ENCODE measurements at places on chromosomes 12 and 14. TPM values are rescaled to one million over a fixed set of nuclear protein-coding genes. Genes with fewer than 3 reads are reported as not detected.

GRCh38 chr12:77032406-77032805, 33.0 kb downstream of the E2F7 start:
- no peaks in the 10 kb centered on the region for H3K27me3 ChIP-seq
- H3K27ac ChIP-seq, result peak overlapping the region; percentile 59
- DNase-seq, result no peak
- no peaks in the 10 kb centered on the region for H3K36me3 ChIP-seq

DNA sequence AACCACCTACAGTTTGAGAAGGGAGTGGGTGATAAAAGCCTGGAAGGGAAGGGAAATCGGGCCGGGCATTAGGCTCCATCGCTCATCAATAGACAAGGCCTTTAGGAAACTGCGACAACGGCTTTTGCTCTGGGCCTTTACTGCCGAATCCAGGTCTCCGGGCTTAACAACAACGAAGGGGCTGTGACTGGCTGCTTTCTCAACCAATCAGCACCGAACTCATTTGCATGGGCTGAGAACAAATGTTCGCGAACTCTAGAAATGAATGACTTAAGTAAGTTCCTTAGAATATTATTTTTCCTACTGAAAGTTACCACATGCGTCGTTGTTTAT, 261 bp upstream of the RNU7-1 start:
- peak; percentile 93 for DNase-seq
- H3K27me3 ChIP-seq, result no peaks in the 10 kb centered on the region
- no peaks in the 10 kb centered on the region for H3K36me3 ChIP-seq
- H3K4me3 ChIP-seq, result peak overlapping the region; percentile 67
- H3K4me1 ChIP-seq, result peaks cover 25% of the 10 kb centered on the region
- H3K27ac ChIP-seq, result peak overlapping the region; percentile 94

GRCh38 chr14:39038542-39038941, 64.5 kb downstream of the SEC23A start:
- no peak for DNase-seq
- peaks cover 8% of the 10 kb centered on the region for H3K36me3 ChIP-seq
- no peaks in the 10 kb centered on the region for H3K4me1 ChIP-seq
- H3K27ac ChIP-seq, result no peak overlapping the region

Gene OTOGL
- not detected for total RNA-seq

GRCh38 chr12:39505023-39505422, 62.1 kb upstream of the KIF21A start:
- H3K4me1 ChIP-seq, result peaks cover 15% of the 10 kb centered on the region
- H3K27ac ChIP-seq, result no peak overlapping the region
- no peak overlapping the region for H3K4me3 ChIP-seq
- no peaks in the 10 kb centered on the region for H3K36me3 ChIP-seq
- no peaks in the 10 kb centered on the region for H3K27me3 ChIP-seq

GRCh38 chr12:50924131-50924438, 28.3 kb upstream of the HIGD1C start:
- H3K27ac ChIP-seq, result no peak overlapping the region
- DNase-seq, result no peak
- peaks cover 19% of the 10 kb centered on the region for H3K4me1 ChIP-seq
- H3K27me3 ChIP-seq, result no peaks in the 10 kb centered on the region

- H3K4me1 ChIP-seq, result peaks cover 25% of the 10 kb centered on the region
- no peak for DNase-seq
- peaks cover 26% of the 10 kb centered on the region for H3K36me3 ChIP-seq
- H3K4me3 ChIP-seq, result peak overlapping the region; percentile 98
- no peak overlapping the region for H3K27ac ChIP-seq
- H3K27me3 ChIP-seq, result no peaks in the 10 kb centered on the region
Observed at GRCh38 chr12:76084863-76085519, 506 bp upstream of the NAP1L1 start.

- H3K27me3 ChIP-seq, result no peaks in the 10 kb centered on the region
- no peaks in the 10 kb centered on the region for H3K36me3 ChIP-seq
- H3K4me3 ChIP-seq, result no peak overlapping the region
- DNase-seq, result no peak
- H3K27ac ChIP-seq, result no peak overlapping the region
- no peaks in the 10 kb centered on the region for H3K4me1 ChIP-seq
Observed at GRCh38 chr14:58738189-58738836, 100.6 kb downstream of the DACT1 start.

Gene TSPAN11
- total RNA-seq, result not detected

- H3K27me3 ChIP-seq, result peaks cover 84% of the 10 kb centered on the region
- DNase-seq, result no peak
- no peak overlapping the region for H3K4me3 ChIP-seq
- no peaks in the 10 kb centered on the region for H3K36me3 ChIP-seq
- no peak overlapping the region for H3K27ac ChIP-seq
Observed at GRCh38 chr12:125208942-125209341, 143.7 kb downstream of the AACS start.

Gene PRPH
- total RNA-seq, result 0.46 TPM

Gene PLCZ1
- total RNA-seq, result not detected

GRCh38 chr14:92613008-92613658, 99.6 kb downstream of the RIN3 start:
- DNase-seq, result no peak
- no peak overlapping the region for H3K27ac ChIP-seq
- no peak overlapping the region for H3K4me3 ChIP-seq
- peaks cover 45% of the 10 kb centered on the region for H3K4me1 ChIP-seq

Gene BMP4
- 62.4 TPM for total RNA-seq

GRCh38 chr12:127809275-127809674, 457.7 kb upstream of the TMEM132C start:
- H3K36me3 ChIP-seq, result no peaks in the 10 kb centered on the region
- no peaks in the 10 kb centered on the region for H3K4me1 ChIP-seq
- H3K4me3 ChIP-seq, result no peak overlapping the region
- no peak for DNase-seq
- H3K27ac ChIP-seq, result no peak overlapping the region
- H3K27me3 ChIP-seq, result no peaks in the 10 kb centered on the region

Data from PC-9 (cell line).